Stimulated activated CD8-positive, alpha-beta memory T cell treated with anti-CD3 and anti-CD28 coated beads, Interleukin-2, amount 100 ng/mL, for 1 hour (primary cell): ENCODE measurements at places on chromosomes 5 and 9.

GRCh38 chr9:114884787-114885452 lies 45.5 kb downstream of the TNFSF8 start:
- DNase-seq: no peak

- no peak for DNase-seq
Observed at GRCh38 chr9:98372077-98372836, 116.8 kb upstream of the TBC1D2 start.

GRCh38 chr5:142852416-142853198 lies 82.4 kb downstream of the ARHGAP26 start:
- DNase-seq: no peak

- no peak for DNase-seq
Observed at GRCh38 chr9:88966894-88967676, 24.2 kb upstream of the S1PR3 start.

- no peak for DNase-seq
Observed at GRCh38 chr5:59266410-59266809, 627.1 kb downstream of the PDE4D start.

DNA sequence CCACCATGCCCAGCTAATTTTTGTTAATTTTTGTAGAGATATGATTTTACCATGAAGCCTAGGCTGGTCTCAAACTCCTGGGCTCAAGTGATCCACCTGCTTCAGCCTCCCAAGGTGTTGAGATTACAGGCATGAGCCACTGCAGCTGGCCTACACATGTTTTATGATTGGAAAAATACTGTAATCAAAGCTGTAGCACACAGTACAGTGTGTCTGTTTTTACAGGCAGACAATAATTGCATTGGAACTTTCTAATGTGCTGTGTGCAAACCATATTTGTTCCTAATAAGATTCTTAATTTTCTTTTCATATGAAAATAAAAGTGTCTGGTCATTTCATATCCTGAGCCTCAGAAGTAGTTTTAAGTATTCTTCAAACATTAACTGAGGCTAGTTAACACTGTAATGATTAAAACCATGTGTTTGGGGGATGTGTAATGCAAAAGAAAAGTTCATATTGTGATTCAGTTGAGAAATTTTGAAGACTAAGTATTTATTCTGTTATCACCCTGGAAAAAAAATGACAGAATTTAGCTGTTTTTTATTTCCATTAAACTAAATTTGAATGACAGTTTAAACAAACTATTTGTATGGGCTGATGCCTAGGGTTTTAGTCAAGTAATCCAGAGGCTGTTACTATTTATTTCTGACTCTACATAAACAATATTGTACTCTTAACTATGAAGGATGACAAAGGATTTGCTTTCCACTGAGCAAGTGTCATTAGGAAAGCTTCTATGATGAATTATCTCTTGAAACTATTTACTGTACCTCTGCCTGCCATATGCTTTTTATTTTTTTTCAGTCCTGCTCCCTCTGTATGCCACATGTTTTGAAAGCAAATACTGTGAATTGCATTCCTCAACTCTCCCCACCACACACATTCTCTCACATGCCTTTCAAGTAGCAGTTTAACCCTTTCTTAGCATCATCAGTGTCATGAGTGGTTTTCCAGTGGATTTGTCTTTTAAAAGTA lies 111.5 kb downstream of the MTREX start:
- no peak for DNase-seq

GRCh38 chr5:82341325-82341724 lies 63.2 kb upstream of the RPS23 start:
- no peak for DNase-seq

DNA sequence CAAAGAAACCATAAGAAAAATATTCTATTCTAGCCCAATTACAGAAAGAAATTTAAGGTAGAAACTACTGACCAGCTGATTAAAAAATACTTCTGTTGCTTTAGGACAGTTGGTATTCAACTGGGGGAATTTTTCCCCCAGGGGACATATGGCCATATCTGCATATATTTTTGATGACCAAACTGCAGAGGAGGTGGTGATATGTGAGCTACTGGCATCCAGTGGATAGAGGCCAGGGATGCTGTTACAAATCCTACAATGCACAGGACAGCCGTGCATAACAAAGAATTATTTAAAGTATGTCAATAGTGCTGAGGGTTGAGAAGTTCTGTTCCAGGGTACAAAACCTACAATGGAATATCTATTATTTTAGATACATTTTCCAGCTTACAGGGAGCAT lies 24.0 kb downstream of the ZFR start:
- no peak for DNase-seq

DNA sequence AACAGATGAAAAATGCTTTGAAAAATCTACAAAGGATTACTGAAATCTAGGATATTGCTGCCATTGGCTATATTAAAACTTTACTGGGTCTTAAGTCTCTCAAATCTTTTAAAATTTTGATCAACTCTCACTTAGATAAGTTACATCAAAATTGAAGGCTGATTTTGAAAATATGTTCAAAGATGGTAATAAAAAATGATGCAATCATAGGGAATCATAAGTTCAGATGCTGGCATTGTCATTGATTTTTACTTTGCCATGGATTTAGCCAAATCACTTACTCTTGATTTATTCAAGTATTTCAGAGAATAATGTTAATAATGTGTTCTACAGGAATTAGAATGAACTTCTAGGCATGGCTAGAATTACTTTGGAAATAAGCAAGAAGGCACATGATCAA lies 24.2 kb downstream of the LARS1 start:
- no peak for DNase-seq

DNA sequence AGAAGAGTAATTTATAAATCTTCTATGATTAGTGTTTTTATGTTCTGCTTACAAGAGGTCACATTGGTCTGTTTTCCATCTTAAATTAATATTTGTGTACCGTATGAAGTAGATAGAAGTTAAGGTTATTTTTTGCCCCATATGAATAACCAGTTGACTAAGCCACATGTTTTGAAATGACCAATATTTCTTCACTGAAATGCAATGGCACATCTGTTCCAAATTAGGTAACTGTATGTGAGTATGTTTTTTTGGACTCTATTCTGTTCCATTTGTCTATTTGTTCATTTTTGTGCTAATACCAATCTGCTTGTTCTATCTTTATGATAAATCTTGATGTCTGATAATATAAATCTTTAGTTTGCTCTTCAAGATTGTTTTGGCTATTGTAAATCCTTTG lies 17.7 kb downstream of the JAK2 start:
- no peak for DNase-seq

- DNase-seq: no peak
Observed at GRCh38 chr5:118905196-118905595, 83.2 kb downstream of the DTWD2 start.

DNA sequence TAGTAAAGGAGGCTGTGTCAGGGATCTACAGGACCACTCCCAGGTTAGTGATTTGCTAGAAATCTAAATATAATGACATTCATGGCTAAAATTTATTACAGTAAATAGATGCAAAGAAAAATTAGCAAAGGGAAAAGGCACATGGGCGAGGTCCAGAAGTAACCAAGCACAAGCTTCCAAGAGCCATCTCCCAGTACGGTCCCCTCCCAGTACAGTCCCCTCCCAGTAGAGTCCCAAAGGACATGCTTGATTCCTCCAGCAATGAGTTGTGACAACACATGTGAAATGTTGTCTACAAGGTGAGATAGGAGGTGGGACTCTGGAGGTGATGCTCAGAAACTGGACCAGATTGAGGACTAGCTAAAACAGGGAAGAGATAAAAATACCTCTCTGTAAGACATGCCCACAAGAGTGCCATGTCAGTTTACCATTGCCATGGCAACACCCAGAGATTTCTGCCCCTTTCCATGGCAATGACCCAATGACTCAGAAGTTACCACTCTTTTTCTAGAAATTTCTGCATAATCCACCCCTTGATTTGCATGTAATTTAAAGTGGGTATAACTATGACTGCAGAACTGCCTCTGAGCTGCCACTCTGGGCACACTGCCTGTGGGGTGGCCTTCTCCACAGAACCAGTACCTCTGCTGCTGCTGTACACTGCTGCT lies 27.9 kb upstream of the CEMIP2 start:
- DNase-seq: no peak

DNA sequence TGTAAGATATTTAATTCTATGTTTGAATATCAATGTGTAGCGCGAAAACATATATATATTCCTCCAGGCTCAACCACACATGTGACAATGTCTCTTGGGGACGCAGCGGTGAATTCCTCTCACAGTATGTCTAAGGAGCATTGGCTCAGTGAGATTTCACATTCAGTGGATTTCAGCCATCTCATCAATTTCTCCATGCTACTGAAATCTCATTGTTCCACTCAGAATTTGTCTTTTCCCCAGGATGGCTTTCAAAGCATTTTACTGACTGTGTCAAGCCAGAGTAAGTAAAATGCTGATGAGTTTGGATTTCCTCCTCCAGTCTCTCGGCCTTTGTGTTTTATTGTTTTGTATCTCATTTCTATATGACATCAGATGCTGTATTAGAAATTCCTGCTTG lies 1.3 kb upstream of the OR1J1 start:
- no peak for DNase-seq

- no peak for DNase-seq
Observed at GRCh38 chr9:6506571-6506970, 93.6 kb downstream of the UHRF2 start.

GRCh38 chr5:146042628-146043279 lies 62.6 kb downstream of the PLAC8L1 start:
- DNase-seq: no peak

DNA sequence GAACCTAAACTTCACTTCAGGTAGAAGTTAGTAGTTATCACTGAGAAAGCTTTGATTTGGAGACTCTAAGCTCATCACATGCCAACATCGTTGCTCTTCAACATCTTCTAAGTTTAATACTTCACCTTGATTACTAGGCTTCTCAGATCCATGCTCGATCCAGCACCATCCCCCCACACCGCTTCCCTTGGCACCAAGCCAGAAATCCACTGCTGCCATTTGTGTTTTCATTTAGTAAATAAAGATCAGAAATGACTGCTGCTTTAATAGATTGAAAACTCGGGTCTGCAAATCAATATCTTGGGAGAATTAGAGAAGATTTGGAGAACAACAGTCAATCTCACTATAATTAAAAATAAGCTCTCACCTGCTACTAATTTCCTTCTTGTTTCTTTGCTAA lies 214.7 kb upstream of the NR4A3 start:
- no peak for DNase-seq

DNA sequence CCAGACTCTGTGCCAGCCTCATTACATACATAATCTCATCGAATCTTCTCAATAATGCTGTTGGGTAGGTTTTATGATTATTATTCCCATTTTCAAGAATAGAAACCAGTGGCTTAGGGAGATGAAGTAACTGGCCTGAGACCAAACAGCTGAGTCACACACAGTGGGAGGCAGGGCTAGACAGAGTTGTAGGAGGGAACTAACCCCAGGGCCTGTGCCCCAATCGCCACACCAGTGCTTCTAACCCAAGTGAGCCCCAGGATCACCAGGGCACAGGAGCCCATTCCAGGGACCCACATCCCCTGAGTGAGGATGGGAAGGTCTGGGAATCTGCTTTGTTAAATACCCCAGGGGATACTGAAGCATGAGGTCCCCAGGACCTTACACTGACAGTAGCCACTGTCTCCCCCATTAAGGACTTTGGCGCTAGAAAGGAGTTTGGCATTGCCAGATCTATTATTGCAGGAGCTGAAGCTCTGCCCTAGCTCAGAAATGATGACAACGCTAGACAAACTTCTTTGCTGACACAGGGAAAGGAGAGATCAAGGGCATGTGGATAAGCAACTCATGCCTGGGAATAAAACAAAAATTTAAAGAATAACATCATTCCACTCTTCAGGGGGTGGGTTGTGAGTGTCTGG lies 63.8 kb upstream of the PPARGC1B start:
- no peak for DNase-seq

DNA sequence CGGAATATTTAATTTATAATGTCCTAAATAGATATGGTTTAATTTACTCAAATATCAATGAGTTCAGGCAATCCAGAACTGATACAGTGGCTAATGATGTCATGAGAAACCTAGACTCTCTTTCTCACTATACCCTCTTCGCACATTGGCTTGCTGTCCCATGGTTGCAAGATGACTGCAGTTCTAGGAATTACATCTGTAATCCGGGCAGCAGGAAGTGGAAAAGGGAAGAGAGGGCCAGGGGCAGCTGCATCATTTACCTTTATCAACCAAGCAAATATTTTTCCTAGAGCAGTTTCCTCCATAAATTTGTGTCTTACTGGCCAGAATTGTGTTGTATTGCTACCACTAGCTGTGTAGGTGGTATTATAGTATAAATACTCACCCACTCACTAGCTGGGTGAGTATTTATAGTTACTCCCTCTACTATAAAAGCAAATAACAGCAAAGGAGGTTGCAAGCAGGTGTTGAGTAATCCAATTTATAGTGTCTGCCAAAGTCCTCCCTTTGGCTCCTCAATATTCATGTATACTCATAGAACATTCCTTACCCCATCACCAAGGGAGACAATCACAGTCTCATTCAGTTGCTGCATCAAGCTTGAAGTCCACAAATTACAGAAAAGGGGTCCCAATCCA lies 168.8 kb downstream of the DROSHA start:
- no peak for DNase-seq

- DNase-seq: no peak
Observed at GRCh38 chr9:16866587-16866986, 3.9 kb downstream of the BNC2 start.

DNA sequence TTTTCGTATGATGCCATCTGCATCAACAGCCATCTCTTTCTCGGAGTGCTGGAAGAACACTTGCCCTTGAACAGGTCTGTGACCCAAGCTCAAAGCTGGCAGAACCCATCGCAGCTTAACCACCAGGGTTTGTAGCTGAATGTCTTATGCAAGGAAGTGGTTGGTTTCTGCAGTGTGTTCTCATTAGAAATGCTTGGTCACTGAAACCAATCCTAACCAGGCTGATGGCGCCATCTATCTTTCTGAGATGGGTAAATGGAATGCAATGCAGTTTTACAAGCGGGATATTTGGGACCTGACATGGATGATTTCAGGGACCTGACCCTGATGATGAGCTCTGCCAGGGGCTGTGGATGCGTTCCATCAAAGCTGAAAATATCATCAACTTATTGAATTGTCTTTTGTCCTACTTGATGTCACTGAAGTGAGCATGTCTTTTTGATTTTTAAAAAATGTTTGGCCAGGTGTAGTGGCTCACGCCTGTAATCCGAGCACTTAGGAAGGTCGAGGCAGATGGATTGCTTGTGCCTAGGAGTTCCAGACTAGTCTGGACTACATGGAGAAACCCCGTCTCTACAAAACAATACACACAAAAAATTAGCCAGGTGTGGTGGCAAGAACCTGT lies 28.7 kb downstream of the DMRT3 start:
- DNase-seq: no peak

DNA sequence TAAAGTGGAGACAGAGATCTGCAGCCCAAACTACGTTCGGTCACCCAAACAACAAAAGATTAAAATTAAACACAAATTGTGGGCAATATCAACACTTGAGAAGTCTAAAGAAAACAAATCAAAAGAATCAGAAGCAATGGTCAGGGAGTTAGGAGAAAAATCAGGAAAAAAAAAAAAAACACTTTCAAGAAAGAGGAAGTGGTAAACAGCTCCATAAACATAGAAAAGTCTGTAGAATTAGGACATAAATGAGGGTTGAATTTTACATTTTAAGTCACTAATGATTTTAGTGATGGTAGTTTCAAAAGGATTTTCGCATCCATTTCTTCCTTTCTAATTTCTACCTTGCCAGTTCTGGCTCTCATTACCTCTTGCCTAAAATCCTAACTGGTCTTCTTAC lies 10.1 kb downstream of the RNF145 start:
- DNase-seq: no peak

- DNase-seq: no peak
Observed at GRCh38 chr9:68555437-68556150, 14.9 kb upstream of the TMEM252 start.
